ENCODE measurements at places on chromosomes 3 and 15.
A peak's percentile ranks its signal among the peaks of the same experiment; 100 is the strongest.

DNA sequence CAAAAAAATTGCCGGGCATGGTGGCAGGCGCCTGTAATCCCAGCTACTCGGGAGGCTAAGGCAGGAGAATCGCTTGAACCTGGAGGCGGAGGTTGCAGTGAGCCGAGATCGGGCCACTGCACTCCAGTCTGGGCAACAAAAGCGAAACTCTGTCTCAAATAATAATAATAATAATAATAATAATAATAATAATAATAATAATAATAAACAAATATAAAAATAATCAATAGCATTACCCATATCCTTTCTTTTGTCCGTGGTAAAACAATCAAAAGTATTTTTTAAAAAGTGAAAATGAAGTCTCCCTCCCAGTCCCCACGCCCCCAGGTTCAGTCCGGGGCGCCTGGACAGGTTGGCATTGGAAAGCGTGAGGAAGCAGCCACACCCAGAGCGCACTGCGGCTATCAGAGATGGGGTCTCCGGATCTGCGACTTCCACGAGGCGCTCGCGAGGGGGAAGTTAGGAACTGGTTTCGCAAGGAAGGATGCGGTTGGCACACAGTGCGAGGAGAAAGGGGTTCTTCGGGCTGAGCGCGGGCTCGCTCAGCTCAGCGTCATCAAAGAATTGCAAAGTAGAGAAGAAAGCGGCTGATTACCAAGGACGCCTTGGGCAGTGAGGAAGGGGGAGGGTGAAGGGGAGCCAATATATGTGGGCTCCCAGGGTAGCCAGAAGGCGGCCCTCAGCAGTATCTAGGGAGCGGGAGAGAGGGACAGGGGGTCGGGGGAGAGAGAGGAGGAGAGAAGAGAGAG, 69.5 kb upstream of the EPHB3 start:
- DNase-seq: no peak

- DNase-seq: no peak
Measured at GRCh38 chr3:123333401-123333800, 115.5 kb downstream of the ADCY5 start.

DNA sequence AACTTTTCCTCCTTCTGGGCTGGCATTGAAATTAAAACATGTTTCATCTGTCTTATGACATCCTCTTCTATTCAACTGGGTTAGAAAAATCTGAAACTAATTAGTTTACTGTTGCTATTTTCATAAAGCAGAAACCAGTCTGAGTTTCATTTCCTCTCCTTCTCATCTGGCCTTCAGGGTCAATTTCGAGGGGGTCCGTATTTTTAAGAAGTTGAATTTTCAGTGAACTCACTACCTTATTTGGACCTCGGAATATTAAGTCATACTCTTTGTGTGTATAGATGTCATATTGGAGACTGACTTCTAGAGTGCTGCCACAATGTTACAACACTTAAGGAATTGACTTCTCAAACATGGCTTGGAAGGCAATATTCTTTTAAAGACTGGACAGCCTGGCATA, 485.9 kb downstream of the SQOR start:
- DNase-seq: no peak

GRCh38 chr3:177810162-177810623, 612.9 kb upstream of the TBL1XR1 start:
- no peak for DNase-seq

GRCh38 chr3:12965999-12966846, 107.0 kb downstream of the IQSEC1 start:
- no peak for DNase-seq

GRCh38 chr3:105512061-105512460, 145.4 kb downstream of the ALCAM start:
- no peak for DNase-seq

- no peak for DNase-seq
Measured at GRCh38 chr3:108177536-108177935, 44.7 kb downstream of the IFT57 start.

DNA sequence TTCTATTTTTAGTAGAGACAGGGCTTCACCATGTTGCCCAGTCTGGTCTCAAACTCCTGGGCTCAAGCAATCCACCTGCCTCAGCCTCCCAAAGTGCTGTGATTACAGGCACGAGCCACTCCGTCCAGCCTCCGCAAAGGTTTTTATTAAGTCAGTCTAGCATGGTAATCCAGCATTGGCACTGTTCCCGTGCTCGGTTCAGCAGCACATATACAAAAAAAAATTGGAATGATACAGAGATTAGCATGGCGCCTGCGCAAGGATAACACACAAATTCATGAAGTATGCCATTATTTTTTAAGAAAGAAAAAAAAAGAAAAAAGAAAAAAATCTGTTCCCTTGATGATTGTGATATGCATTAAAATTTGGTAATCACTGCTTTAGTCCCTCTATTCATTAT, 8.5 kb downstream of the CKMT1A start:
- no peak for DNase-seq

GRCh38 chr15:89002830-89003229, 85.4 kb upstream of the ABHD2 start:
- no peak for DNase-seq

DNA sequence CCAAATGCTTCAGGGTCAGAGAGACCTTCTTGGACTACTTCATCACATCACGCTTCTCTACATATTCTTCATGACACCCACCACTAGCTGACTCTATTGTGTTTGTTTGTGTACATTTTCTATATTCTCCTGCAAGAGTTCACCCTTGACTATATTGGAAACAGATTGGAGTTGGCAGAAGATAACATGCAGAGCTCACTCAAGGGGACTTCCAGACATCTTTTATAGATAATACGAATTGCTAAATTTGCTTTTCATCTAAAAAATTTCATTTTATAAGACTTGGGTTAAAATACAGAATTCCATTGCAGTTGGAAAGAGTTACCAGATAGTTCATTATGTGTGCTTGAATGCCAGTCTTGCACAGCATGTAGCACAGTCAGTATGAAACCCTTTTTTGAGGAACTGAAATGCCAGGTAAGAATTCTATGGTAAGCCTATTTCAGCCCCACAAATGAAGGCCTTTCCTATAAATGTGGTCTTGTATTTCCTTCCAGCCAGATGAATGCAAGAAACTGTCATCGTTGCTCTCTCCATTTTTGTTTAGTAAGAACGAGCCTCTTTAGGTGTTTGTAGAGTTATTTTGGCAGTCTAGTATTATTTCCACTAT, 177.6 kb downstream of the GHSR start:
- no peak for DNase-seq

GRCh38 chr3:19173945-19174344, 25.6 kb downstream of the KCNH8 start:
- no peak for DNase-seq

DNA sequence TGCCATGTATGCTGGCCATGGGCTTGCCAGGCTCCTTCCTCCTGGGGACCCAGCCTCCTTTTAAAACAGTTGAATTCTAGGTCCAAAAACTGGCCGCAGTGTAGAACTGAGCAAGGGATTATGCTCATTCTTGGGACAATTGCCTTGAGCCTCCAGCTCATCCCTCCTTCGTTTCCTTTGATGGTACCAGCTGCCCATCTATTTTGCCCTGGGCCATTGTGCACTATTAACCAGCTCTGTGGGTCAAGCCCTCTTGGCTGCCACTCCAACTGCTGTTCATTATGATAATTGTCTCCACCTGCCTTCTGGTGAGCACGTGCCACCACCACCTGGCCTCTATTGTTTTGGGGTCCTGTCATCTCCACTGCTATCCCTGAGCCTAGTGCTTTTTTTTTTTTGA, 75.8 kb upstream of the SYN2 start:
- DNase-seq: no peak

- no peak for DNase-seq
Measured at GRCh38 chr15:51366071-51366470, 24.6 kb downstream of the GLDN start.

DNA sequence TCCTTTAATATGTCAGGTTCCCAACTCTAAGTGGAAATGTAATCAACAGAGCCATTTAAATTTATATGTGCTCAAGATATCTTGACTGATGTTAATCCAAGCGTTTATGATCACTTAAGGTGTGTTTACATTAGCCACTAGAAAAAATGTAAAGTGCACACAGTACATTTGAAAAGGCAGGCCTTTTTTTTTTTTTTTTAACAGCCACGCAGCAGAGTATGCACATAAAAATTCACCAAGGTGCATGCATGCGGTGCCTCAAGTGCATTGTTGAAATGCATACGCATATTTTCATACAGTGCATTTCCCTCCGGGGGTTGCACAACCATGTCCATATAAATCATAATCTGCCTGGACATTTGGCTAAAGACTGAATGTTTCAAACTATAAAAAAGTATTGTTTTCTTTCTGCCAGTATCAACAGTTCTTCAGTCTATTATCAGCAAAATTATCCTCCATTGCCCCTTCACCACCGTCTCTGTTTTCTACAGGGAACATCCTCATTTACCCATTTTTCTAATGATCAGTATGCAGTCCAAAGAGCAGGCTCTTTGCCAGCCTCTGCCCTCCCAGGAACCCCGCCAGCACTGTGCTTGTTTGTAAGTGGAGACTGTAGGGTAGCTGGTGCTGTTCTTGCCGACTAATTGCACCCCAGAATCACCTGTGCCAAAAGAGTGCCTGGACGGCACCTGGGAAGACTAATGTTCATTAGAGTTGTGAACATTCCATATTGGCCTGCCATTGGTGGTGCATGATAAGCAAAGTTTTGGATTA, 611.2 kb upstream of the CFAP20DC start:
- DNase-seq: no peak

GRCh38 chr3:140545197-140545596, 132.7 kb upstream of the TRIM42 start:
- no peak for DNase-seq

GRCh38 chr15:31376511-31376910, 49.9 kb downstream of the KLF13 start:
- DNase-seq: no peak

DNA sequence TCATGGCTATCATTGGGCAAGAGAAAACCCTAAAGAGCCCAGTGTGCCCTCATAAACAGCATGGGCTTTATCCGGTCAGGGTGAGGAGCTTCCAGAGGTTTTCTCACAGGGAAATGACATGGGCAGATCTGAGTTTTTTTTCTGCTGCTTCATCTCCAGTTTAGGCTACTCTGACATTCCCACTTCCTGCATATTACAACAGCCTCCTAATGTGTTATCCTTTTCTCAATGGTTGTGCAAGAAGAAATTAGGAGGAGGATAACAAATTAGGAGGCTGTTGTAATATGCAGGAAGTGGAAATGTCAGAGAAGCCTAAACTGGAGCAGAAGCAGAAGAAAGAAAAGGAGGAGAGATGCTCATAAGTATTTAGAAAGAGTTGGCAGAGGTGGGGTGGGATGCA, 175.6 kb downstream of the MTHFS start:
- DNase-seq: no peak

GRCh38 chr15:38608682-38609081, 44.1 kb upstream of the RASGRP1 start:
- DNase-seq: no peak

GRCh38 chr3:161852744-161853143, 356.1 kb downstream of the OTOL1 start:
- no peak for DNase-seq

- peak; percentile 35 for DNase-seq
Measured at GRCh38 chr3:189630767-189631372, 319 bp upstream of the TP63 start.

GRCh38 chr3:131439084-131439483, 57.5 kb downstream of the NUDT16 start:
- no peak for DNase-seq

DNA sequence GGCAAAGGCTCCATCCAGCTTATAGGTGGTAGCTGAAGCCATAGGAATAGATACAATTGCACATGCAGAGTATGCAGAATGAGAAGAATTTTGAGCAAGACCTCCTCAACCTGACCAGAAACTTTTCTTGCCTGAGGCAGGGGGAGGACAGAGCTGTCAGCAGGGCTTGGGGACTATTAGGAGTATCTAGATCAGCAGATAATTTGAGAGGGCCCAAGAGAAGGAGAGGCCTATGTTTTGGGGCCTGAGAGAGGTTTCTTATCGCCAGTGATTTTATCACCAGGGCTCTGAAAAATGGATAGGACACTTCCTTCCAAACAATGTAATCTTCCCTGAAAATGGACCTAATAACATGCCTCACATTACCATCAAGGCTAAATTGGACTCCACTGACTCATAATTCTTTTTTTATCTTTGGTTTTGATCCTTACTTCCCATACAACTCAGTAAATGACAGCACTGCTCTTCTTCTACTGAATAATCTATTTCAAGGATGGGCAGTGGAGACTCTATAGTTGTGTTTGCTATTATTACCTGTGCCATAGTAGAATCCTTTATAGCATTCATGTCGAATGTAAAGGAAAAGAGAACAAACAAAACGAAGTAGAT, 15.8 kb upstream of the RAMAC start:
- no peak for DNase-seq

GRCh38 chr15:62899090-62899493, 143.5 kb upstream of the TPM1 start:
- no peak for DNase-seq

- peak; percentile 84 for DNase-seq
Measured at GRCh38 chr15:90376789-90377188, 11.3 kb upstream of the IQGAP1 start.

GRCh38 chr15:59296181-59296617, 76.5 kb downstream of the MYO1E start:
- DNase-seq: no peak

DNA sequence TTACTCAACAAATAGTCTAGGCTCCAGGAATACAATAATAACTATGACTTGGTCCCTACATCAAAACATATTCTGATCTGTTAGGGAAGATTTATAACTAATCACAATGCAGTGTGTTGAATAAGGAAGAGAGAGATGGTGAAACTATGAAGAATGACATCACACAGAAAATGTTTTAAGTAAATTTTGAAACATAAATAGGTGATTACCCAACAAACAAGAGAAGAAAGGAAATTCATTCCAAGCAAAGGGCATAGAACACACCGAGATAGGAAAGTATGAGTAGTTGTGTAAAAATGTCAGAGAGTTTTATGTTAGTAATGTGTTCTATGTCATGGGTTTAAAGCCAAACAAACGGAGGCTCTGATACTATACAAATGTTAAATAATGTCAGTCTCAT, 13.4 kb downstream of the SEC62 start:
- no peak for DNase-seq

GRCh38 chr3:99863588-99863987, 45.9 kb downstream of the CMSS1 start:
- DNase-seq: no peak

- DNase-seq: no peak
Measured at GRCh38 chr3:34155666-34156065, 357.2 kb downstream of the PDCD6IP start.

DNA sequence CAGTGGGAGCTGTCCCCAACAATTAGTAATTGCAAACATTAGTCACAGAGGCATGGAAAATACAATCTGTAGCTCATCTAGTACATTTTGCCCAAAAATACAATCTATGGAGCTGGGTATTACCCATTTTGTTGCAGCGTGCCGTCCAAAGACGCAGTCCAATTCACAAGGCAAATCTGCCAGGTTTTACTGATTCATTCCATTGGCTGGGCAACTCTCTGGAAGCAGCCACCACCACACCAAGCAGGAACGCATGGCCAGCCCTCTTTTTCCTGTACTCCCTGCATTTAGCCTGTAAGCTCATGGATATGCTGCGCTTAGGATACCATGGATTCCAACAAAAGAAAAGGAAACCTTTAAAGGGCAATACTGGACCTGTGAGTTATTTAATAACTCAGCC, 60.5 kb upstream of the ARRDC4 start:
- no peak for DNase-seq

- DNase-seq: no peak
Measured at GRCh38 chr3:155791190-155791589, 14.9 kb downstream of the C3orf33 start.

GRCh38 chr15:45641374-45641781, 6.5 kb downstream of the SQOR start:
- no peak for DNase-seq
